ENCODE measurements at places on chromosomes 1 and 21.
A peak's percentile ranks its signal among the peaks of the same experiment; 100 is the strongest.

- DNase-seq, result no peak
Measured at GRCh38 chr1:58583496-58583895, 6.4 kb upstream of the TACSTD2 start.

DNA sequence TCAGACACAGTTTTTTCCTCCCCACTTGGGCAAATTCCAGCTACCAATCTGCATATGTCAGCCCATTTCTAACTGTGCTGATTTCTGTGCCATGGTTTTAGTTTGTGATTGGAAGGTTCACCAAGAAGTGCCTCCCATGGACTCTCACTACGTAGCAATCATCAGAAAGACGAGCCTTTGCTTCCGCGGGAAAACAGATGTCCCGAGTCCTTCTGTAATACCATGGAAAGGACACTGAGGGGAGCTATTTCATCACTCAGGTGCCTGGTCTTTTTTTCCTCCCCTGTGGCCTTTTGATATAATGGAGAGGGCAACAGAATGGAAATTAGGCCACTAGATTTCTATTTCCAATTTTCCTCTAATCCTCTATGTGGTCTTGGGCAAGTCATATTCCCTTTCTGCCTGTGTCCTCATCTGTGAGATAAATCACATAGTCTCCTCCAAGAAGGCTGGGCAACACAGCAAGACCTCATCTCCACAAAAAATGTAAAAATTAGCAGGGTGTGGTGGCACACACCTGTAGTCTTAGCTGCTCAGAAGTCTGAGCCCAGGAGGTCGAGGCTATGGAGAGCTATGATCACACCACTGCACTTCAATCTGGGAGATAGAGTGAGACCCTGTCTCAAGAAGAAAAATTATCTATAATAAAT lies 24.8 kb downstream of the LEMD1 start:
- peak; percentile 31 for DNase-seq

DNA sequence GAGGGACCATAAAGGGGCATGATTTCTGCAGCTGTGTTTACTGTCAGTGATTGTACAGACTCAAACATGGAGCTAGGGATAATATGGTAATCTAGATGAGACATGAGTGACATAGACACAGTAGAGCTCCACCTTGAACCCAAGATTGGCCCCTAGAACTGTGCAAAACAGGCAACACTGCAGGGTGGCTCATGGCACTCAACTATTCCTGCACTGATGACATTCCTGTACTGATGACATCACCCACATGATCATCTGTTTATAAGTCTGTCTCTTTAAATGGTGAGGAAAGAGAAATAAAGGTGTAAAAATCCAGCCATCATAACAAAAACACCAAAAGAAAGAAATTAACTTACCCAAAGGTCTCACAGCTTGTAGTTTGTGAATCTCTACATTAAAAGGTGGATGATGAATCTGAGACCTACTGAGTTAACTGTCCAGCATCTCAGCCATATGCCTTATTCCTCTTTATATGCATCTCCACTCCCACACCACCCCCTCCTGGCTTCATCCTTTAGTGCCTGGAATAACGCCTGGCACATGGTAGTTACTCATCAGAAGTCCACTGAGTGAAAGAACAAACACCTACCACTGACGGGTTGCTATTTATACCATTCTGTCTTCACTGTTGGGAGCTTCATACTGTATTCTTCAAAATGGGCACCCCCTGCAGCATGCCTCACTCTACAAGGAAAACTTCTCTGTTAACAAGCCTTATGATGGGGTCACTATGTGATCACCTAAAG lies at the start of gene LRRC53:
Gene LRRC53, minus strand, starts transcription at position 442 of the 746 bp plus-strand sequence. CDS start 29,262 bp downstream, outside the sequence.
- no peak for DNase-seq

DNA sequence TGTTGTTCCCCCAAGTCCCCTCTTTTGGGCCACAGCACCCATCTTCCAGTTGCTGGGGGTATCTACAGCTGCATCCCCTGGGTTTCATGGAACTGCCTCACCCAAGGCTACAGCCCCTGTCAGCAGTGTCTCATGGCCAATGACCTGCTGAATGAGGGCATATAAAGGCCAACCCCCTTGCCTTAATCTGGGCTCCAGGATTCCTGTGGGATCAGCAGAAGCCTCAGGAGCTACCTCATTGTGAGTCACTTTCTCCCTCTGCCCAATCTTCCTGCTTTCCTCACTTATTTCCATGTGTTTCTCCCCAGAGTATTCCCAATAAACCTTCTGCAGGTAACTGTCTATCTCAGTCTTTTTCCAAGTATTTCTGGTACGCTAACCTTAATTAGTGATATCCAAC lies 37.3 kb upstream of the SYT14 start:
- no peak for DNase-seq

DNA sequence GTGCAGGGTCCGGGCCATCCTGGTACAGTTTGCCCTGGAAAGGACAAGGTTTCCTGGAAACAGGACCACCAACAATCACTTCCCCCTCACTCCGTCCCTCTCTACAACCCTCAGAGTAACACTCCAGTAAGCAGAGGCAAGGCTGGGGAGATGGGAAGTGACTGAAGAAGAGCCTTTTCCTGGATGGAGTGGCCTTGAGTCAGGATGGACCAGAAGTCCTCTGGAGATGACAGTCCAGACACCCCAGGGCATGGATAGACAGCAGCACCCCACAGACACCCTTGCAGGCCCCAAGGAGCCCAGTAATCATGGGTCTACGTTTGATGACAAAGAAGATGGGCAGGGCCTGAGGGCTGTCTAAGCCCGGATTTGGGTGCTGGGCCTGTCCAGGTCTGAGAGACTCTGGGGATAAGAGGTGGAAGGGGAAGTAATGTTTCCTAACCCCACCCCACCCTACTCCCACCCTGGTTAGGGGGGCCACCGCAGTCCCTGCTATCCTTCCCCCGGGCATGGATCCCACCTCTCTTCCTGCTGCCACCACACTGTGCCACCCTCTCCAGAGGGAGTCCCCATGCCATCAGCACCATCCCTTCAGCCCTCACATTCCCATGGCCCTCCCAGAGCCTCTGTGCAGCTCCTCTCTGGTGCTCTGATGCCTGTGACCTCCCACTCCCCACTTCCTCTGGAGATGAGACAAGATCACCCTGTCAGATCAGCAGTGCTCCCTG lies 7.2 kb upstream of the S100A8 start:
- no peak for DNase-seq

DNA sequence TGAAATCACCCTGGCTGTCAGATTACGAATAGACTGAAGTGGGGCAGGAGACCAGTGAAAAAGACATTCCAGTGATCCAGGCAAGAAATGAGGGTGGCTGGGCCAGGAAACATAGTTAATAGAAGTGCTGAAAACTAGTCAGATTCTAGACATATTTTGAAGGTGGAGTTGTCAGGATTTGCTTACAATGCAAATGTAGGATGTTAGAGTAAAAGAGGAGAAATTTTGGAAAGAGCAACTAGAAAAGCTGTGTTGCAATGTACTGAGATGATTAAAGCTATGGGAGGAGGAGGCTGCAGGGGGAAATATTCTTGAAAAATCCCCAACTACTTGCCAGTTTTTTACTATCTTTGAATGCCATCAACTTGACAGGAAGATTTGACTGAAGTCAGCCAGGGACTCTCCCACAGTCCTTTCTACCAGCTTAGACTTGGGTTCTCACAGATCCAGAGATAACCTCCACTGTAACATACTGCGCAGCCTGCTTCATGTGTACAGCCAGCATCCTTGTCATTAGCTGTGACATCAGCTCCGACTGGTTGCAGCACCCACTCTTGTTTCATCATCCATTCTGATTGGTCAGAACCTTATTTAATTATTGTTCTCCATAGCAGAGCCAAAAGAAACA lies 109.7 kb downstream of the TSEN15 start:
- DNase-seq, result no peak

DNA sequence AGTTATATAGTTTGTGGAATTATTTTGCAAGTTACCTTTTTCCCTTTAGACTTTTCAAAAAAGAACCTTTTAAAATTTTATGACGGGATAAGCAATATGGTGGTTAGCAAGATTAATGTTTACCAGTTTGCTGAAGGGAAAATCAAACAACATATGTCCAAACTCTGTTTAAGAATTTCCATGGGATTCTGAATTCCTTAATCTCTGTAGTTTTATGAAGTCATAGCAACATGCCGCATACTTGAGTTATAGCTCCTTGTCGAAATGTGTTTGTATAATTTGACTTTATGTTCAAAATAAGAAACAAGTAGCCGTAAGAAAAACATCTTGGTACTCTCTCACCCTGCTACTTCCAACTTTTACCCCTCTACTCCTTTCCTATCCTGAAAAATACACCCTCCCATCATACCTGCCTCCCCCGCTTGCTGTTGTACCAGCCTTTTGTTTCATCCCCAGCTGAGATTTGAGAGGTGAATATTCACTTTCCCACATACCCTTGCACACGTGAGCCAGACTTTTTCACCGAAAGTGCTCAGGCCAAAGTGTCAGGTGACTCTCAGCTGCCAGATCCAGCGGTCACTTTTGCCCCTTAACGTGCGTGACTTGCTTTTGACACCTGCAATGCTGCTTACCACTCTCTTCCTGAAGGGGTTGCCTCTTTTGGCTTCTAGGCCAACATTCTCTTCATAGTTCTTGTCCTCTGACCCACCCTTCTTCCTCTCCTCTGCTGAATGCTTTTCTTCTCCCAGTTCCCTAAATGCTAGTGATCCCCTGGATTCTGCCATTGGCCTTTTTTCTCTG lies 83.5 kb upstream of the ZNF326 start:
- no peak for DNase-seq

GRCh38 chr21:25734654-25734903 lies 125 bp downstream of the ATP5PF start:
- no peak for DNase-seq

GRCh38 chr1:200444478-200444877 lies 34.6 kb upstream of the ZNF281 start:
- DNase-seq, result no peak

DNA sequence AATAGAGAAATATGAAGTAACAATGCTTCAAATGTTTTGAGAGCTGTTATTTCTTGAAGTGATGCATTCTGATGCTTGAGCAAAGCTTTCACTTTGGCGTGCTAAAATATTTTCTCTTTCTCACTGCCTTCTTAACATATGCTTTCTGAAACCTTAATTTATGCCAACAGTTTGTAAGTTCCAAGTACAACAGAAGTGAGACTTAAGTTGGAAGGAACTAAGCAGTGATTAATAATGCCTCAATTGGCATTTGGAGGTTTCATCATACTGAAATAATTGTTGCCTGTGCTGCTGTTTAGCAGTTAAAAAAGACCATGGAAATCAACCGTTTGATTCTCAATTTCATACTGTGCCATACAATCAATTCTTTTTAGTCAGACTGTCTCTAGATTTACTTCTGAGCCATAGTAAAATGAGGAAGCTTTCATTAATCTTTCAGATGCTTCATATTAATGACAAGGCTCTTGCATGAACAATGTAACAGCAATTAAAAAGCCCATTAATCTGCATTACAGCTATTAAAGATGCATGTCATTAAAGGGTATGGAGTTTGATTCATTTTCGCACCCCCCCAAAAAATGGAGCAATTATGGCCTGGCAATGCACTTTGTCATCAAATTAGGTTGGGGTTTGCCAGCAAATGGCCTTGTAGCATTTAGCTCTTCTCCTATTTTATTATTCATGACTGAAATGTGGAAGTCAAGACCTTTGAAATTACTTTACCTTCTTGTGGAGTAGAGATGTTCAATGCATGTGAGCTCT lies 375.3 kb downstream of the USH2A start:
- no peak for DNase-seq

DNA sequence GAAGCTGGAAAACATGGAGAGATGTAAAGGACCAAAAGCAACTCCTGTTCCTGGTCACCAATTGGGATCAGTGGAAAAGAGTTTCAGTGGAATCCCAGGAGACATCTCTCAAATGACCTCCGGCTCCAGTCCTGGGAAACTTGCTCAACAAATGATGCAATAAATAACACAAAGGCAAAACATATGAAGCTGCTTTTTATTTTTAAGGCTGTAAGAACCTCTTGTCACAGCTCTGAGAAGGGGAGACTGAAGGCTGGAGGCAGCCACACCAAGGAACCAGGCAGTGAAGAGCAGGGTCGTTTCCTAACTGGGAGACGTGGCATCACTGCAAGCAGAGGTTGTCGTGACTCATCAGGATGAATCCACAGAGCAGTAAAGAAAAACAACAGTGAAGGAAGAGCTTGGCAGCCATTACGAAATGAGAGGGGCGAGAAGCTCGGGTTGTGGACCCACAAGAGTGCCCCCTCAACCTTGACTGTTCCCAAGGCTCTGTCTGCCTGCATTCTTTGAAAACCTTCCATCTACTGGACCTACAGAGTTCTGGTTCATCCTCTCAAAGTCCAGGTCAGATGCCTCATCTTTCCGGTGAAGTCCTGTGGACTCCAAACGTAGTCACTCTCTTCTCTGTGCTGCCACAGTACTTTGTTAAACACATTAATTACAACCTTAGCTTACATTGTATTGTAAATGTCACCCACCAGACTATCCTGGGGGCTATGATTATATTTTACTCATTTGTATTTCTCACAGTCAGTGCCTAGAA lies 32.1 kb downstream of the JAK1 start:
- DNase-seq, result no peak

DNA sequence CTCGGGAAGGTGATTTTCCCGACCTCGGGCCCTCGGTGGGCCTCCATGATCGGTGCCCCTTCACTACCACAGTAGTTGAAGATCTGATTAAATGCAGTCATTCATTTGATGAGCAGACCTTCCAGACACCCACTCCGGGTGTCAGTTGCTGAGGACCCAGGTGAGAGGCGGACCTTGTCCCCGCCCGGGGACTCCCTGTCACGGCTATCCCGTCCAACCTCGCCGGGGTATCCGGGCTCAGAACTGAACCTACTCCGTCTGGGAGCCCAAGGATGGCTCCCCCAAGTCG lies 22.6 kb downstream of the RNU1-3 start:
- no peak for DNase-seq

DNA sequence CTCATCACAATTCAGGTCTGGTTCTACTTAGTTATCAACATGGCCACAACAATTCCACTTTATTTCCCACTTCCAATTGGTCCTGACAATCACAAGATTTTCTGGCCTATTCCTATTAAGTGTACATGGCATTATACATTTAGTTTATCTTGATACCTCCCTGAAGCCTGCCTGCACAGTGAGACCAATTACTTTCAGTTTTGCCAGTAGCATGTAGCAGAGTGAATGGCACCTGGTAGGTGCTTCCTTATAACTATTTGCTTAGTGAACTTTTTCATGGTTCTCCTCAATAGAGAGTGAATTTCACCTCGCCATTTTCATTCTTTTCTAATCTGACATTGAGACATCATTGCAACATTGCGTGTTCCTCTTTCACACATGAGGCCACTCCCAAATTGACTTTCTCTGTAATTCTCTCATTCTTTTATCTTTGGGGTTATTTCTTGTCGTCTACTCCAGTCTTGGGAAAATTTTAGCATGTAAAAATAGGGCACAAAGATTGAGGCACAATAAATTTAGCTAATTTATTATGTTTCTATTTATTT lies 124.3 kb downstream of the DISC1 start:
- DNase-seq, result no peak

- DNase-seq, result no peak
Measured at GRCh38 chr1:66312271-66312990, 221.5 kb upstream of the SGIP1 start.
